Left cardiac atrium (tissue), 4 donors: ENCODE measurements at places on chromosomes 1 and 21. TPM values are rescaled to one million over a fixed set of nuclear protein-coding genes. Genes with fewer than 3 reads are reported as not detected.

The CATSPERE gene
- total RNA-seq: 0.71 TPM

GRCh38 chr21:28308516-28308915 is 684.2 kb downstream of the LTN1 start:
- no peak for DNase-seq

The KCNE1 gene
- 4.8 TPM for total RNA-seq

The TTLL7 gene
- 13.7 TPM for total RNA-seq

DNA sequence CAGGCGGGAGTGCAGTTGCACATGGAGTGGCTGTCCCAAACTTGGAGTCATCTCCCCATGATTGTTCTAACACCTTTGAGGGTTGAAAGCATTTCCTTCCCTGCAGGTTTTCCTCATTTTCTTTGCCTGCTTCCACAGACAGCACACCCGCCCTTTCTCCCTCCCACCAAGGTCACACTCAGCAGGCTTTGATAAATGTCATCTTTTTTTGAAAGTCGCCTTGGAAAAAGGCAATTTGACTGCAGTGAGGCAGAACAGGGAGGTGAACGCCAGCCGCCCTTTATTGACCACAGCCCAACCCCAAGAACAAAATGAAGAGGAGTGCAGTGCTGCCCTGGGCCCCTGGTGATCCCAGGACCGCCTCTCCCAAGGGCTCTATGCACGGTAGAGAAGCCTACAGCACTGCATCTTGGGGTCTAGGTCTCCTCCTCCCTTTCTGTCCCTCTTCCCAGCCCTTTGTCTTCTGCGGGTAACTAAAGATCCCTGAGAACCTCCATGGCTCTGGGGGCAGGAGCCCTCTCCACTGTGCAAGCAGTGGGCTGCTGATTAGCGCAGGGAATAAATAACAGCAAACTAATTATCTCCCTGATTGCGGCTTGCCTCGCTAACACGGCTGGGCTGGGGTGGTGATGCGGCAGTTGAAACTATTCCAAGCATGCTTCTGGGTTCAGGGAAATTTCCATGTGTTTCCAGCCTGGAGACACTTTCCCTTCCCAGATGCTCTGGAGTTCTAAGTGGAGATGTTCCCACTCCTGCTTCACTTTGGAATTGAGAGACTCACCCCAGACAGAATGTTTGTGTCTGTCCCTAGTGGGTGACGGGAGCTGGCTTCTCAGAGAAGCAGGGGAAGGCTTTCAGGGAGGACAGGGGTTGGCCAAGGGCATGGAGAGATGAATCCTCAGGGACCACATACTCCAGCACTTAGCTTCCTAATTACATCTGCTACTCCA is 11.8 kb upstream of the AMIGO1 start:
- DNase-seq: peak; percentile 13

The AMPD1 gene
- total RNA-seq: not detected

- no peak for DNase-seq
These were observed 50.6 kb upstream of the BACH1 start for GRCh38 chr21:29248124-29248523.

The LAD1 gene
- total RNA-seq: 1.3 TPM

- no peak for DNase-seq
These were observed 218.8 kb upstream of the TMPRSS15 start for GRCh38 chr21:18622383-18622782.

DNA sequence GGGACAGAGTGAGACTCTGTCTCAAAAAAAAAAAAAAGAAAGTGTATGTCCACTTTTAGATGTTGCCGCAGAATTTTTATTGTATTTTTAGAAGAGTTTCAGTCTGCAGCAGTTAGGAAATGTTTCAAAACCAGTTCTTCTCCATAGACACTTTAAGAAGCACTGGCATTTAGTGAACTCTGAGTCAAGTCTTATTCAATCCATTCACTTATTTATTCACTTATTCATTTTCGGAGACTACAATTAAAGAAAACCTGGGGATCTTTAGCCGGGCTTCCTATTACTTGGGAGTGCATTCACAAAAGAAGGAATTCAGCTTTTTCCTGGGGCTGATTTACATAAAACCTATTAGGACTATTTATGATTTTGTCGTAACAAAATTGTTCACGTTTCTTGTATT is 12.3 kb downstream of the RCAN3 start:
- no peak for DNase-seq

The BNIPL gene
- total RNA-seq: 0.16 TPM

DNA sequence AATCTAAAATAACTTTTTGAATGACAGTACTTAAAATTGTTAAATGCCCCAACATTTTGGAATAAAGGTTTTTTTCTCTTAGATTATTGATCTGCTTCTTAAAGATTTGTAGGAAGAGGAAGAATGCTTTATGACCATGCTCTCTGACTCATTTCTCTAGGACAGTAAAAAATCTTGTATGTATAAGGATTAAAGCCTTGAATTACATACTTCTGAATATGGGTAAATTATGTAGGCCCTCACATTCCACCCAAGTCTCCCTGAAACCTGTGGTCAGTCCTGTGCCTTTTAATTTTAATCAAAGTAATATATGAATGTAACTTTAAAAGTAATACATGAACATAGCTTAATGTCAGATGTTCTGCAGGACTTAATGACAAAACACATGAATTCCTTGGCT is 50.5 kb downstream of the ABCD3 start:
- DNase-seq: no peak

DNA sequence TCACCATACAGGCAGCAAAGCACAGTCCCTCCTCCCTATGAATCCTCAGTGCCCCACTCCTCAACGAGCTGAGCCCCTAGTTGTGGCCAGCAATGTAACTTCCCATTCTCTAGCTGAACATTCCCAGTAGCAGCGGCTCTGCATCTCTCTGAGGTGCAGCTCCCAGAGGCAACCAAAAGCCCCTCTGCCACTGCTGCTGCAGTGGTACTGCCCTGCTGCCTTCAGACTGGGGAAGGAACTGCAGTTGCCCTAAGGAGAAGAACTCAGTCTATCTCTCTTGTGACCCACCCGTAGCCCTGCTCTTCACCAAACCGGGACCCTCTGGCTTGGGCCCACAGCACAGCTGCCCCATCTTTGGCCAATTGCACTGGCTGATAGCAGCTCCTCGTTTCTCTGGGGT is 31.6 kb downstream of the PYHIN1 start:
- DNase-seq: no peak

- no peak for DNase-seq
These were observed 50.5 kb downstream of the SIK1 start for GRCh38 chr21:43376478-43376882.

DNA sequence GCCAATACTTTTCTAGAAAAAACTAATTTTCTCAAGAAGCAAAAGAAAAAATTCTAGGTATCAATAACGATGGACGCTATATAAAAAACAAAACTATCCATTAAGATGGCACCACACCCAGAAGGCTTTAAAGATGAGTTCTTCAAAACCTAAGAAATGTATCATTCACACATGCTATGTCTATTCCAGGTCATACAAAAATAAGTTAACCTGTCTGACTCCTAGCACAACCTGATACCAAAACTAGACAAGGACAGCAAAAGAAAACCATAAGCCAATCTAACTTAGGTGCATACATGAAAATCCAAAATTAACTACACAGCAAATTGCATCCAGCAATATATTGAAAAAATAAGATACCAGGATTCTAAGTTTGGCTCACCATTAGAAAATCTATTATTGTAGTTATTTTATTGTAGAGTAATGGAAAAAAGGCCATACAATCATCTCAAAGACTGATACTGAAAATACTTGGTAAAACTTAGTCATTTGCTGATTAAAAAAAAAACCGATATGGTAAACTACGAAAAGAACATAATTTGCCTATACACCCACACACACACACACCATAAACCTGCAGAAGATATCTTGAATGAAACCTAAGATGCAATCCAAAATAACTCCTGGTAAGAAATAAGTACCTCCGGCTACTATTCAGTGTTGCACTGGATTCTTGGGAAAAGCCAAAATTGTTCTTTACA is 55.0 kb downstream of the TRAF5 start:
- DNase-seq: no peak

DNA sequence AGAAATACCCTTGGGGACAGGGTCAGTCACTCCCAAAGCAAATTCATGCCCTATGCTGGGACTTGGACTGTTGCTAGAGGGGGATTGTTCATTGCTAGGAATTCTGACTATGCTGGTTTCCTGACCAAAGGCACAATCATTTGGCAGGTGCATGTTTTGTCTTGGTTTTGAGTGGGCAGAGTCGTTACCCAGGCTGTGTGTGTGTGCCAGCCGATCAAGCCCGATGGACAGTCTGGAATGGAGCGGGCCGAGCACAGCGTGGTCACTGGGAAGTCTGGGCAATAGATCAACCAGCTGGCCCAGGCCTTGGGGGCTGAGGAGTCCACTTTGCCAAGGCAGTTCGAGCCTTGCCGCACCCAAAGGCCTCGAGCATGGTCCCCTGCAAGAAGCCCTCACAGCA is 60.9 kb downstream of the HTR6 start:
- DNase-seq: no peak

- DNase-seq: no peak
These were observed 19.7 kb upstream of the ALDH9A1 start for GRCh38 chr1:165717918-165718515.

DNA sequence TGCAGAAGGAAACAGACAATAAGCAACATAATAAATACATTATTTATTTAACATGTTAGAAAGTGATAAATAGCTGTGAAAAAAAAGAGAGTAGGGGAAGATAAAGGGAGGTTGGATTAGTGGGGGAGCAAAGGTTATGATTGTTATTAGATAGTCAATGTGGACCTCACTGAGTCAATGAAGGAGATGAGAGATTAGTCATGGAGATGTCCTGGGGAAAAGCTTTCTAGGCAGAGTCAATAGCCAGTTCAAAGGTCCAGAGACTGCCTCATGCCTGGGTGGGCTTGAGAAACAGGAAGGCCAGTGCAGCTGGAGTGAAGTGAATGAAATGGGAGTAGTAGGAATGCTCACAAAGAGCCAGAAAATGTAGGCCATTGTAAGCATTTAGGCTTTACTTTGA is 187.1 kb upstream of the CACYBP start:
- no peak for DNase-seq

DNA sequence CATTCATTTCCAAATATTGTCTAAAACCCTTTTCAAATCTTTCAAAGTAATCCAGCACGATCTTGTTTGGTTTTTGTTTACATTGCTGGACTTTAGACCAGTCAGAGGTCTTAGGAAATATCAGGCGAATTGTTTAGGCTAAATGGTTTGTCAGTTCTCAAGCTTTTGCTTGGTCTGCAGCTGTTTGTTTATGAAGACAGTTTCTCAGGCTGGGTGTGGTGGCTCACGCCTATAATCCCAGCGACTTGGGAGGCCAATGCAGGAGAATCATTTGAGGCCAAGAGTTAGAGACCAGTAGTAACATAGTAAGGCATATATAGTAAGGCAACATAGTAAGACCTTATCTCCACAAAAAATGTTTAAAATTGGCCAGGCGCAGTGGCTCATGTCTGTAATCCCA is 77.5 kb downstream of the DNTTIP2 start:
- no peak for DNase-seq

GRCh38 chr1:1427106-1427819 is 6.2 kb upstream of the ANKRD65 start:
- DNase-seq: peak; percentile 55

GRCh38 chr1:3316340-3316943 is 138.0 kb upstream of the ARHGEF16 start:
- no peak for DNase-seq

DNA sequence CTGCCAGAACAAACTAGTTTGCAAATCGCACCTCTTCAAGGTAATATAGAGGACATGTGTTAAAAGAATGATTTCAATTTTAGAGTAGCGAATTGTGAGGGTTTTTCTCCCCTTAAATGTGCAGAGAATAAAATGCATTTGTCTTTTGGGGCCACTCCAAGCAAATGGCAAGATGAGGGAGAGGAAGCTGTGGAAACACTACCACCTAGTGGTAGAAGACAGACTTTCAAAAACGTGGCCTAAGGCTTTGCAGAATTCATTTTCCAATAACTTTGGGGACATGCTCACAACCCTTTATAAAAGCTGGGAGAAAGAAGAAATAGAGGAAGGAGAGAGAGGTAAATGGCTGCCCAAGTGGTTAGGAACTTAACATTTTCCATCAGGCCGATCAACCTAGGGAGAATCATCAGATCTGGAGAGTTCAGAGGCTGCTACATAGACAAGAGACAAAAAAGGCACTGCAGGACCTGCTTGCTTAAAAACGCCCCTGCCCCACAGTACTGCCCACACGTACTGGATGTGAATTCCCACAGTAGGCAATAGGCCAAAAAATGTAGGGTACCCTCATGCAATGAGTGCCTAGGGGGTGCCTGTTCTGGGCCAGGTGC is 15.7 kb upstream of the RCAN1 start:
- DNase-seq: no peak

The LCE2D gene
- not detected for total RNA-seq

The PPM1J gene
- 5.1 TPM for total RNA-seq

DNA sequence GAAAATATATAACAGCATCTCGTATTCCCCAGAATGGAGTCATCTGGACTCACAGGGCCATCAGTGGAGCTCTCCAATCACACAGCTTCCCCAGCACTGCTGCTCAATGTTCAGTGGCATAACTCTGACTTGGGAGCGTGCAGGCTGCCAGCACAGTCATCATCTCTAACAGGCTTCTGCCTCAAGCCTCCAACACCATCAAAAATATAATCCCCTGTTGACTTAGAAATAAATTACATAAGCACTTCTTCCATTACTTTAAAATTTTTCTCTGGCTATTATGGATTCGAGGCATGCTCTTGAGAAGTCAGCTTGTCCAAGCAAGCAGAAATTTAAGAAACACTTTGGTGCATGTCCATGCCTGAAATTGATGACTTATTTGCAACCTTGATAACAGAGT is 6.2 kb downstream of the DUSP23 start:
- DNase-seq: no peak

- DNase-seq: no peak
These were observed 17.6 kb downstream of the FCRL4 start for GRCh38 chr1:157580179-157580827.

GRCh38 chr1:173257805-173258204 is 50.7 kb upstream of the TNFSF4 start:
- no peak for DNase-seq

DNA sequence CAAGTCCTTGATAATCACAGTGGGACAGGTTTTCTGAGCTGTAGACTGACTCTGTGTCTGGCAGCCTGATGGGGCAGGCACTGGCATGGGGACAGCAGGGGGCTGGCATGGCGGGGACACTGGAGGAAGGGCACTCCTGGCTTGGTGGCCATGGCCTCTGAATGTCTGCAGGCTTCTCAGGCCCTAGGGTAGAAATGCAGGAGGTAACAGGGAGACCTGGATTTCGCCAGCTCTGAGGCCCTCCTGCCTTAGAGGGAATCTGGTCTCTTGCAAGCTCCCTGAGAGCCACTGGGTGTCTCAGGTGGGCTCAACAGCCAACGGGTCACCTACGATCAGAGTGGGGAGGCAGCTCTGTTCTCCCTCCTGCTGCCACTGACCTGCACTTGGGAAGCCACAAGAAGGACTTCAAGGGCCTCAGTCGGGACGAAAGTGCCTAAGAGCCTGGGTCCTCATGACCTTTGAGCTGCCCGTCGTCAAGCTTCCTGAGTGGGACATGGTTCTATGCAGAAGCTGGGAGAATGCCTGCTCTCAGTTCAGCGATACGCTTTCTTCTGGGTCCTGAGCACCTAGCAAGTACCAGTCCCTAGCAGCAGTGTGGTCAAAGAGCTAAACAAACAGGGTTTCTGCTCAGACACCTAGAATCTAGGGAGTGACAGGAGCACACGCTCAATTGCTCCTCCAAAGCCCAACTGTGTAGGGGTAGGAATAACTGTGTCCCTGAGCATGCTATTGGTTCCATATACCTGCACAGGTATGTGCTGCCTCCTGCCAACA is 569.0 kb downstream of the PTPRU start:
- no peak for DNase-seq
